ENCODE measurements at places on chromosomes 1 and 21.

DNA sequence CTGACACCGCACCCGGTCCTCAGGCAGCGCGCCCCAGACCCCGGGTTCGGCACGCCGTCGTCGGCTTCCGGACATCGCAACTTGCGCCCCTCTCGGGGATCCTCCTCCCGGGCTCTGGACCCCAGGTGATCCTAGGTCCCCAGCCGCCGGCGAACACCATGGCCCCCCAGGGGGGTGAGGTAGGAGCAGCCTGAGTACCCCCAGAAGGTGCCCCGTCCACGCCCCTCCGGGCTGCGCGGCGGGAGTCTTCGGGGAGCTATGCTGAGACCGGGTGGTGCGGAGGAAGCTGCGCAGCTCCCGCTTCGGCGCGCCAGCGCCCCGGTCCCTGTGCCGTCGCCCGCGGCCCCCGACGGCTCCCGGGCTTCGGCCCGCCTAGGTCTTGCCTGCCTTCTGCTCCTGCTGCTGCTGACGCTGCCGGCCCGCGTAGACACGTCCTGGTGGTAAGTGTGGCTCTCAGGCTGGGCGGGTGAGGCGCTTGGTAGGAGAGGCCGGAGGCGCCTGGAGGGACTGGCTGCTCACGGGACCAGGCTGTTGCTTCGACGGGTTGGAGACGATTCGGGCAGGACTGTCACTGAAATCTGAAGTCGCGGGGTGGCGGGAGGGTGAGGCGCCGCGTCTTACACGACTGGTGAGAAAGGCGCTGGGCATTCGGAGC, 367 bp downstream of the WNT2B start:
- DNase-seq, result no peak

DNA sequence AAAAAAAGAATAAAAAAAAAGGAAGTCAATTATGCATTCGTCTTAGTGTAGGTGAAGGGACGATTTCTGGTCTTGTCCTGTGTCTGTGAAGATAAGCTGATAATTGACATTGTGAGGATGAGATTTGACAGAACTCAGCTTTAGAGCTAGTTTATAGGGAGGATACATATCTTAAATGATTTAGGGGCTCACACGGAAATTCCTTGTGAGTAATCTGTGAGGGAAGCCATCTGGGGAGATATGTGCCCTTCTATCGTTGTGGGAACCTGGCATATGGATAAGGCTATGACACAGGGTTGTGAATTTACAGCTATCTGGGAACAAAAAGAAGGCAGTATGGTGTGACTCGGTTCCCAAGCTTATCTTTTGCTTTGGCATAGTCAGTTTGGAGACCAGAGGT, 71.1 kb downstream of the RABGAP1L start:
- DNase-seq, result no peak

- peak; percentile 58 for DNase-seq
These were observed 146.4 kb downstream of the KIF26B start for GRCh38 chr1:245301162-245301580.

DNA sequence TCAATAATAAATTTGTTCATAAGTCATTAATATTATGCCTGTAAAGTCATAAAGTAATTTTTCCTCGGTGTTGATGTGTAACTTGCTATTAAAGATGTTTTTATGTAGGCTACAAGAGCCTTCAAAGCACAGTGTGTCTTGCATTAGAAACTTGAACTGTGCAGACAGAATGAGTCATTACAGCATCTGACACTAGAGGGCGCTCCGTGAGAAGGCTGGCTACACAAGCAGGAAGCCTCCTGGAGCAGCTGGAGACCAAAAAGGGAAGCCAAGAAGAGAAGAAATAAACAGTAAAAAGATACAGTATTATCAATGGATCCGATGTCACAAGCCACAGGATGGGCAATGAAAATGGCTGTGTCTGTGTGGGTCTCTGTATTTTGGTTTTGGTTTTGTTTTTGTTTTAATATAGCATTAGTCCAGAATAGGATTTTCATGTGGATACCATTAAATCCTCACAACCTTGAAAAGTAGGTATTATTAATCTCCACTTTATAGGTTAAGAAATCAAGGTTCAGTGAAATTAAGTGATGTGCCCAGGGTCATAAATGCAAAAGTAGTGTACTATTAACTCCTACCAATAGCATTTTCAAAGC, 16.1 kb upstream of the LRRC8D start:
- DNase-seq, result peak; percentile 89

DNA sequence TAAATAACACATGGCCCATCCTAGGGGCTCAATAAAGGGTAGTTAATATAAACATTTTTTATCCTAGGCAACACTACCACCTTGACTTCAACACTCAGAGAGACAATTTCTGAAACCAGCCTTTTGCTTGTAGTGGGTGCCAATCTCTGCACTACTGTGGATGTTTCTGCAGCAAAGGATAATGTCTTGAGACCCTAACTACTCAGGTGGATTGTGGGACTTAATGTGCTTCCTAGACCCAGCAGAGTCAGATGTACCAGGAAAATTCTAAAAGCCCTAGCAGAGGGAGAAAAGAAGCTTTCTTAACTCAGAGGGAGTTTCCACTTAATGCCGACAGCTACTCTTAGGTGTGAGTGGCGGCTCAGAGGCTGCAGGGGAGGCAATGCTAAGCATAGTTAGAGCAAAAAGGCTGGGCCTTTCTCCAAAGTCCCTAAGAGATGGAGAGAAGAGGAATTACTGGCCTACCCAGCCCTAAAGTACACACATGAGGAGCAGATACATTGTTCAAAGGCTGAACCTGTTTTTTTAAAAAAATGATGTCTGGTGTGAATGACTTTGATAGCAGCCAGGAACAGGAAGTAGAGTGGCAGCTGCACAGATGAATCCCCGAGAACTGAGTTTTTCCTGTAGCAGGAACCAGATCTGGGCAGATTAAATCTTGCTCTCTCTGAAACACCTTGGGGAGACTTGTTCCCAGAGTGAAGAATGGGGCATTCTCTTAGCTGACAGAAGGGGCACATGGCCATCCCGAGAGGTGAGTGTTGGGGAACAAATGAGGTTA, 33.5 kb upstream of the ABCD3 start:
- DNase-seq, result no peak

DNA sequence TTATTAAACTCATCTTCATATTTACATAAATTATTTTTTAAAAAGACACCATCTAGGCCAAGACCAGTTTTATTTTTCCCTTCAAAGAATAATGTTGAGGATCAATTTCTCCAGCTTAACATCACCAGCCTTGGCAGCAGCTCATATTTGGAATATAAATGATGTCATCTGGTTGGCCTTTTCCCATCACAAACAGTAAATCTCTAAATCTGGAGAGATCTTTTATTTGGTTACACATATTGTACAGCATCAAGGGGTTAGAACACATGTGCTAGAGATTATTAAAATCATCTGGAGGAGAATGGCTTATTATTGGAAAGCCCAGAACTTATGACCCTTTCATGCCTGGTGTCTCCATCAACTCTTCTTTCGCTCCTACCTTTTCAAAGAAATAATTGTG, 508.8 kb downstream of the PLPP3 start:
- DNase-seq, result no peak

DNA sequence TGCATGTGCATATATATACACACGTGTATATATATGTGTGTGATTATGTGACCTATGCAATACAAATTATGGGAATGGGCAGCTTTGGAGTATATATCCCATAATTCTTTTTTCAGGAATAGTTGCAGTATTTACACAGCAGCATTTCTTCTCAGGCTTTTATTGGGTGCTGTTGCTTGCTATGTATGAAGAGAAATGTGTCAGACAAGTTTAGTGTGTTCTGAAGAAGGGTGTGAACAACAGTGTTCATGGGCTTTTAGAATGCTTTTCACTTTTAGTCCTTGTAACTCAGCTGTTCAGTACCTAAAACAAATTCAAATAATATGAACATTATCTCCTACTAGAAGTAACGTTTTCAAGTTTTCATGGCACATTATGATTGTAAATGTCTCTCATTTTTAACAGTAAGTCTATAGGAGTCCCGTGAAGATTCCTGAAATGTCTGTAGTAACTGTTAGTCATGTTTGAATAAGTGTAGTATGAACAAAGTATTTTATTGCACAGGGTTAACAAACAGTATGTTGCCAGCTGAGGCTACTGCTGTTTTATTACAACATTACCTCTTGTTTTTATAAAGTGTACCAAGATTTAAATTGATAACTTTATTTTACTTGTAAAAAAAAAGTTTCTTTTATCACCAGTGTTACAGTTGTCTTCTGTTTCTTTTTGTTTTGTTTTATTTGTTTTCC, 42.5 kb downstream of the TMED5 start:
- no peak for DNase-seq

- DNase-seq, result no peak
These were observed 157.7 kb downstream of the ROR1 start for GRCh38 chr1:63931468-63931867.

DNA sequence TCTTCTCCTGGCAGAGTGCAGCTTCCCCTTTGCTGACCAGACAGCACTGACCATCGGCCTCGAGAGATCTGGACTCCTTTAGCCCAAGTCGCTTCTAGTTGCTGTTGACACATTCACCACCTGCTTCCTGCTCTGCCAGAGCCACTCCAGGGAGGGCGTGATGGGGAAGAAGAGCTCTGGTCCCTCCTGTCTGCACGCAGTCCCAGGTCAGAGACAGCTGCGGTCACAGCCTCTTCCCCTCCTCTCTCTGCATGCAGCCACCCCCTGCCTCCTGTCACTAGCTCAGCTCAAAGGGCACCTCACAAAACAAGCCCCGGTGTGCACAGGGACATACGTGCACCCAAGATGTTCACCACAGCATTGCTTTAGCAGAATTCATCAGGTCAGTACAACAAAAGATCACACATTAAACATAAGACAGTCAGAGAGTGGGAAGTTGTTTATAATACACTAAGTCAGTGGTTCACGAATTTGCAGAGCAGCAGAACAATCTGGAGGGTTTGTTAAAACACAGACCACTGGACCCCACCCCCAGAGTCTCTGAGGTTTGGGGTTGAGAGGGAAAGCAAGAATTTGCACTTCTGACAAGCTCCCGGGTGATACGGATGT, 132.9 kb downstream of the SYF2 start:
- peak; percentile 3 for DNase-seq

GRCh38 chr1:201172999-201173610, 17.5 kb upstream of the IGFN1 start:
- peak; percentile 70 for DNase-seq

DNA sequence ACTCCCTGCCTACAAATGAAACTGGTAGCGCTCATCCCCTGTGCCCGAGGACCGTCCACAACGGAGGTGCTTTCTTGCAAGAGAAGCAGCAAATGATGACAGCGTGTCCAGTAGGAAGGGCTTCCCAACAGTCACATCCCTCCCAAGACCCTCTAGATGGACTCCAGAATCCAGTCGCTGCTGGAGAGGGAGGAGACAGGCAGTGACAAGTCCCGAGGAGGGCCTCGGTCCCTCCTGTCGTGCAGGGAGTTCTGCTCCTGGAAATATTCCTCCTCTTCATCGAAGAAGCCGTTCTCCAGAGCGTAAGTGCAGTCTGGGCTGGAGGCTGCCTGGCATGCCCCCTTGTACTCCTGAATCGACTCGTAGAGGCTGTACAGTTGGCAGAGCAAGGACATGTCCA, 20.3 kb downstream of the FAM89A start:
- no peak for DNase-seq

DNA sequence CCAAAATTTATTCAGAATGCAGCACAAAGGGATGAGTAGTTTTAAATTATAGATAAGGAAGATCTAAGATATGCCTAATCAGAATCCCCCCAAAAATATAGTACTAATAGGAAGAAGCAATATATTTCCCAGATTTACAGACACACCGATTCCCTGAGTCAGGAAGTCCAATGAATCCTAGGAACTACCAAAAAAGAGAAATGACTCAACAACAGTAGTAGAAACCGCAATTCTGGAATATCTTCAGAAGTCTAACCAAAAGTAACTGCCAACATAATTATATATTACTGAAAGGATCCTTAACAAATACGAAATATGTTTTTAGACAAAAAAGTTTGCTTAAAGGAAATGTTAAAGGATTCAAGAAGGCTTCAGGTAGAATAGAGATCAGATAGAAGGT, 10.3 kb downstream of the AHCTF1 start:
- DNase-seq, result no peak

GRCh38 chr1:89548122-89548857, 23.7 kb downstream of the LRRC8B start:
- no peak for DNase-seq

- DNase-seq, result no peak
These were observed 3.1 kb downstream of the RNF207 start for GRCh38 chr1:6208723-6209660.

DNA sequence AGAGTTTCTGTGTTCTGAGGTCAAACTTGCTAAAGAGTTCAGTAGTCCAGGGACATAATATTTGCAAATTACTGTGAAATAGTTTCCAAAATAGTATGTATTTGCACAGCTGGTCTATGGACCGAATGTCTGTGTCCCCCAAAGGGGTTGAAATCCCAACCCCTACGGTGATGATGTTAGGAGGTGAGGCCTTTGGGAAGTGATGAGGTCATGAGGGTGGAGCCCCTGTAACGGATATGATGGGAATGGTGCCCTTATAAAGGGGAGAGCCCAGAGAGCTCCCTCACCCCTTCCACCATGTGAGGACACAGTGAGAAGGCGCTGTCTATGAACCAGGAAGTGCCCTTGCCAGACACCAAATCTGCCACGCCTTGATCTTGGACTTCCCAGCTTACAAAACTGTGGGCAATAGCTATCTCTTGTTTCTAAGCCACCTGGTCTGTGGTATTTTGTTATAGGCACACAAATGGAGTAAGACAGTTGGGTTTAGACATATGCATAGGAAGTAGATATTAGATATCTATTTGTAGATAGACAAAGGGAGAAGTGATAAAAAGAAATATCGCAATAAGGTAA, 21.7 kb downstream of the RNF187 start:
- no peak for DNase-seq

DNA sequence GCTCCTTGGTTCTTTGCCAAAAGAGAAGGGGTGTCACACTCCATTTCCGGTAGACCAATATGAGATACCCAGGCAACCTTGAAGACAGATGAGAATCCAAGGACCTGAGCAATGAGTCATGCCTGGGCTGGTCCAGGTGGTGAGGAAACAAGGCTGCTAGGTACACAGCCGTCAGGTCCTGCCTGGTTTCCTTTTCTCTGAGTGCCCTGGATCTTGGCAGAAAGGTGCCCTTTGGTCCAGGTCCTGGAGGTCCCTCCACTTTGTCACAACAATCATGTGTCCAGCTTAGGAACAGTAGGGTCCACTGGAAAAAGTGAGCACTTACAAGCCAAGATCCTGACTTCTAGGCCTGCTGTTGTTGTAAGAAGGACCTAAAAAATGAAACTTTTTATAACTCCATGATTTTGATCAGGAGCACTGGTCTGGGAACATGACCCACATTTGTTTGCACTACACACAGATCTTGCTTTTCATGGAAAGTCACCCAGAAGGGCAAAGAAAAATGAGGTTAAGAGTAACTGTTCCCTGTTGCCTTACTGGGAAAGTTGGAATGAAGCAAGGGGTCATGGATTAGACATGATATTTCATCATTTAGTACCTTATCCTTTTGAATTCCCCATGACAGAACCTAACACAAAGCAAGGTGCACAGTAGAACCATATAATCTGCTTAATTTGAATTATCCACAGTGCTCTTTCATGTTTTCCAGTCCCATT, 94.7 kb downstream of the PAPPA2 start:
- no peak for DNase-seq

Data from cerebellar cortex (tissue), 1 donor.